ENCODE measurements at places on chromosomes 2 and 18.

GRCh38 chr18:28114472-28114871 lies 62.5 kb downstream of the CDH2 start:
- no peak for DNase-seq

DNA sequence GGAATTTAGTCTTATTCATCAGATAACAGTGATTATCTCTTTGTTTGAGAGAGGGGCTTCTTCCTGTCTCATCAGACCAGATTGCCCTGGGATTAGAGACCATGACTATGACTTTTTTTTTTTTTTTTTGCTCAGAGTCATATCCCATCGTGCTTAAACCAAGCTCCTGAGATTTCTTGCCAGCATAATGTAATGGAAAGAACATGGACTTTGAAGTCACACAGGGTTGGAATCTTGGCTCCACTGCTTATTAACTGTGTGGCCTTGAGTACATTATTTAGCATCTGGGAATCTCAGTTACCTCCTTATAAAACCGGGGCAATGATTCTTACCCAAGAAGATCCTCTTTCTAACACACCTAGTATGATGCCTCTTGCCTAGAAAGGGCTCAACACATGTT lies 268.3 kb downstream of the DYSF start:
- DNase-seq: no peak

- DNase-seq: no peak
Observed at GRCh38 chr2:55995211-55995610, 71.6 kb upstream of the EFEMP1 start.

- DNase-seq: no peak
Observed at GRCh38 chr18:46343931-46344372, 239.8 kb downstream of the HAUS1 start.

- no peak for DNase-seq
Observed at GRCh38 chr2:146874260-146874658, 970.6 kb upstream of the ACVR2A start.

- DNase-seq: no peak
Observed at GRCh38 chr2:119468154-119468955, 36.7 kb downstream of the TMEM37 start.

GRCh38 chr2:240603081-240603835 lies 16.7 kb downstream of the CAPN10 start:
- no peak for DNase-seq

DNA sequence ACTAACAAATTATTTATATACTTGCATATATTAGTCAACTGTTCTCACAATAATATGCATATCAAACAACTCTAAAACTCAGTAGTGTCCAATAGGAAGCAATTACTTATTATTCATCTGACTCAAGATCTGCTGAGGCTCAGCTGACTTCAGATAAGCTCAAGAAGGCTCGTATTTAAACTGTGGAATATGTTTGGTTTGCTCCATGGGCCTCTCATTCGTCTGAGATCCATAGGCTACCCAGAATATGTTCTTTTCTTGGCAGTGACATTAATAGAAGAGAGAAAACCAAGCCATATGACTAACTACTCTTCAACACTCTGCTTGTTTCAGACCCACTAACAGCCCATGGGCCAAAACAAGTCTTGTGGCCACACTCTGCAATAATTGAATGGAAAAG lies 107.7 kb upstream of the MAP2 start:
- DNase-seq: no peak

- no peak for DNase-seq
Observed at GRCh38 chr2:102285368-102285767, 26.0 kb upstream of the IL1RL1 start.

DNA sequence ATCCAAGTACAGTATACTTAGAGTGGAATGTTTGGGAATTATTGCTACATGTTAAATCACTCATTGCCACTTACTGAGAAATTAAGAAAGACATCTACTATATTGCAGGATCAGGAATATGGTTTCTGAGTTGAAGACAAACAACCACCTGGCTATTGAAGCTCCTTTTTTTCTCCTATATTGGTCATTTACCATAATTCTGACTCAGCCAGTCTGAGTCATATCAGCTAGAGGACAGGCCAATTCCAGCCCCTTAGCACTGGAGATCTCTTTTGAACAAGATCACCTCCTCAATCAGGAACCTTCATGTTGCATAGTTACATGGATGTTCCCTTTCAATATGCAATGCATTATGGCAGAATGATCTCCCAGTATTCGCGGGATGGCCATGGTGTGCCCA lies 42.7 kb upstream of the CDH19 start:
- DNase-seq: no peak

- no peak for DNase-seq
Observed at GRCh38 chr2:223723954-223724411, 113.4 kb downstream of the AP1S3 start.

- no peak for DNase-seq
Observed at GRCh38 chr2:144479138-144479537, 40.8 kb downstream of the ZEB2 start.

GRCh38 chr2:99169534-99169933 lies 11.3 kb downstream of the MITD1 start:
- no peak for DNase-seq

- no peak for DNase-seq
Observed at GRCh38 chr2:88831071-88831791, 139.8 kb downstream of the RPIA start.

GRCh38 chr2:36452260-36452659 lies 96.7 kb downstream of the CRIM1 start:
- DNase-seq: no peak

GRCh38 chr2:119377993-119378345 lies 11.2 kb downstream of the DBI start:
- DNase-seq: no peak

GRCh38 chr2:33598561-33599174 lies 431 bp downstream of the FAM98A start:
- no peak for DNase-seq

GRCh38 chr2:46258937-46259776 lies 38.0 kb upstream of the EPAS1 start:
- no peak for DNase-seq

DNA sequence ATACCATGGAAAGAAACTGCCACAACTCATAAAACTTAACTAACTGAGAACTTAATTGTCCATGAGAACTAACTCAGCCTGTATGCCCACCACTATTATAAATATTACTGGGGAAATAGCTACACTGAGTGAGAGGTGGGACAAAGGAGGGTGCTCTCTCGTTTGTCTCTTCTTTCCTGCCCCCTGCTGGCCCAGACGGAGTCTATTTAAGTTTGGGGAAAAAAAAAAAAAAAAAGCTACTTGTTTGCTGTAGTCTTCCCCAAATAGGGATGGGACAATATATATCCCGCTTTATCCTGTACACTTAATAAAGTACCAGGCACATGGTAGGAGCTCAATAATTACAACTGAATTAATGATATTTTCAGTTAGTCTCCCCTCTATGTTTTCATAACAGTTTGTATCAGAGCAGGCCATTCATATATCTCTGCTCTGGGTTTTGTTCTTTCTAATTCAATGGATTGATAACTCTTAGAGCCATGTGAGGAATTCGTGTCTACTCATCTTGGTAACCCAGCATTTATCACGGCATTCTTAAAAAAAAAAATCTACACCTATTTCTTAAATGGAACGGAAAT lies 647.6 kb upstream of the PKDCC start:
- DNase-seq: no peak

GRCh38 chr18:62625019-62625418 lies 90.3 kb upstream of the PHLPP1 start:
- no peak for DNase-seq

DNA sequence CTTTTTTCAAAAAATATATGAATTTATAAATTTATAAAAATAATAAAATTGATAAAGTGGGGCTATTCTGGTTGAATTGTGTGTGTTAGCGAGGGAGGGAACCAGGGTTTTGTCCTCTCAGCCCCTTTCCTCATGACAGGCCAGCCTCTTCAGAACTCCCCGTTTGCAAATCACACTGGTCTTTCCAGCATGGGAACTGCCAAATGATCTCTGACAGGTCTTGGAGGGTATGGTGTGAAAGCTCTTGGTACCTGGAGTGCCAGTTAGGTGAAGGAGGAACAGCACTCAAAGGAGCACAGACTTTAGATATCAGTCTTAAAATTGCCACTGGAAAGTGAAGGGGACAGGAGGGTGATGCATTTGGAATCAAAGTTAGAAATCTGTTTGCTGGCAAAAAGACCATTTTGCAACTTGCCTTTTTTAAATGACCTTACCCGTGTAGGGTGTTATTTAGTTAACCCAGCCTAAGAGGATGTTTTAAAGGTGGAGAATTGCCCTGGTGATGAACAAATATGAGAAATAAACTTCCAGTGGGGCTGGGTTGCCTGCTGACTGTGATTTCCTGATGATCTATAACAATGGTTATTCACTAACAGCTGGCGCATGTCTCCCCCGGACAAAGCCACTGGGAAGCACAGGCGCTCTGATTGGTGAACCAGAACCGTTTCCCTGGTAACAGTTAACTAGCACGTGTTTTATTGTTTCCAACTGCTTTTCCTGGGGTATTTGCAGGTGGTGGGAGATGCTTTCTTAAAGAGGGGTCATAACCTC lies 85.3 kb upstream of the EFEMP1 start:
- DNase-seq: peak; percentile 8

DNA sequence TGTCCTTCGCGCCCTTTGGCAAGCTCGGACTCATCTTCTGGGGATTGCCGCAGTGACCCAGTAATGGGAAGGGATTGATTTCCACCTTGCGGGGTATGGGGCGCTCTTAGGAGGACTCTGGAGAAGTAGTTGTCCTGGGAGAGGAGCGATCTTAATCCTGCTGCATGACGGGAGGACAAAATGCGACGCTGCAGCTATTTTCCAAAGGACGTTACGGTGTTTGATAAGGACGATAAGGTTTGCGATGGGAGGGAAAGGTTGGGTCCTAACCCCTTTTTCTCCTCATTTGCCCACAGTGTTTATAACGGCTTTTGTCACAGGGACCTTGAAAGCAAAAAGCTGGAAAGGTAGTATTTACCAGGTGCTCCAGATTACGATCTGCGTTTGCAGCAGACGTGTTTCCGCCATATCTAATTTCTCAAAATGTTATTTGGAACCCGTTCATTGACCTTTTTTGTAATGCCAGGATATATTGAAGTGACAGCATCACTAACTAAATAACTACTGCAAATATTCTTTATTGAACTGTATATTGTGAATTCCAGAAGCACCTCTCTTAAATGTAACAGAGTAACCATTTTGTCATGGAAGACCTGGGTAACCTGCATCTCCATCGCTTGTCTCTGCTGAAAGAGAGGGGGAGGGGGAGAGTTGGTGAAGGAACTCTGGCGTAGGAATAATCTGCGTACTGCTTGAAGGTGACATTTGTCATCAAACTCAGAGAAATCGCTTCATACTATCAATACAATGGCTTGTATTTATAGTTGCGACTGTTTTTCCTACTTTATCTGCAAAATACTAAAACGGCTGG lies 590 bp downstream of the MDH1 start:
- DNase-seq: no peak

- DNase-seq: peak; percentile 29
Observed at GRCh38 chr2:85893428-85894258, 4.9 kb upstream of the ST3GAL5 start.

DNA sequence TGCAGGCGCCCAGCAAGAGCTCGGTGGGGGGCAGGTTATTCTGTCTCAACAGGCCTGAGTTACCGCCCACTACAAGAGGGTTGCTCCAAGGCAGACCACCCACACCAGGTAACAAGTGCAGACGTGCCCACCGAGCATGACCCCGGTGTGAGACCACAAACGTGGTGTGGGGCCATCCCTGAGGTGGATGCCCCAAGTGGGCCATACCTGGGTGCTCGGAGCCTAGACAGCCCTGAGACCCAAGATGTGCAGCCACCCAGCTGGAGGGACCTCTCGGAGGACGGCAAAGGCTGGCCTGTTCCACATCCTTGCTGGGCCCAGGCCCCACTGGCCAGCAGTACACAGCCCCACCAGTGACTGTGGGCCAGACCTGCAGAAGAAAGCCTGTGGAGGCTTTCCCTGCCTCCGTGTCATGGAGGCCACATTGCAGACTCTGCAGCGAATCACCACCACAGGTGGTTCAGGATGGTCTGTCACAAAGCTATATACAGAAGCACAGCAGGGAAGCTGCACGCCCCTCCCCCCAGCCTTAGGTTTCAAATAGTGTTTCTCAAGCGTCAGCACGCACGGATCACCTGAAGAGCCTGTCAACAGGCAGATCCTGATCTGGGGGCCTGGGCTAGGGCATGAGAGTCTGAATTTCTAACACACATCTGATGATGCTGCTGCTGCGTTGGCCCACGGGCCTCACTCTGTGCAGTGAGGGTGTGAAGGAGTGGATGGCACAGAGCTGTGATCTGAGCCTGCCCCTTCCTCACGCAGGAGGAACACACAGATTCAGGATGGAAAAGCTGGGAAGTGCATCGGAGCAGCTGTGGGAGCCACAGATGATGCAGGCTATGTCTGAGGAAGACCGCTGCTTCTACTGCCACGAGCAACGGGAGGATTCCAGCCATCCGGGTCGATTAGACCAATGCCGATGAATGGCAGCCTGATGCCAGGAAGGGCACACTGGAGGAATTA lies 96.8 kb downstream of the UXS1 start:
- no peak for DNase-seq

GRCh38 chr2:216148983-216149382 lies 39.8 kb downstream of the XRCC5 start:
- DNase-seq: no peak

DNA sequence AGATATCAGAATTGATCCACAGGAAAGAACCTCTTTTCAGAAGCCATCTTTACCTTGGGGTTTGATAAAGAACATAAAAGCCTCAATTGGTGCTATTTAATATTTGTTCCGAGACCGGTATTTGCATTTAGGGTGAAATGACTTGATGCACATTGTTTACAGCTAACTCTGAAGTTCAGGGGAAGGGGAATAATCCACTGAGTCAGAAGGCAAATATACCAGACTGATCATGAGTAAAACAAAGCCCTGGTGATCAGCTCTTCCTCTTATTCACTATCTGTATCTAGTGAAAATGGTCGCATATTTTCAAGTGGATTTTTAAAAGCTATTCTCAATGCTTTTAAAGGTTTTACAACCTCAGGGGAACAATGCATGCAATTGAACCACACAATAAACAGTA lies 53.0 kb upstream of the ATP8B1 start:
- no peak for DNase-seq

DNA sequence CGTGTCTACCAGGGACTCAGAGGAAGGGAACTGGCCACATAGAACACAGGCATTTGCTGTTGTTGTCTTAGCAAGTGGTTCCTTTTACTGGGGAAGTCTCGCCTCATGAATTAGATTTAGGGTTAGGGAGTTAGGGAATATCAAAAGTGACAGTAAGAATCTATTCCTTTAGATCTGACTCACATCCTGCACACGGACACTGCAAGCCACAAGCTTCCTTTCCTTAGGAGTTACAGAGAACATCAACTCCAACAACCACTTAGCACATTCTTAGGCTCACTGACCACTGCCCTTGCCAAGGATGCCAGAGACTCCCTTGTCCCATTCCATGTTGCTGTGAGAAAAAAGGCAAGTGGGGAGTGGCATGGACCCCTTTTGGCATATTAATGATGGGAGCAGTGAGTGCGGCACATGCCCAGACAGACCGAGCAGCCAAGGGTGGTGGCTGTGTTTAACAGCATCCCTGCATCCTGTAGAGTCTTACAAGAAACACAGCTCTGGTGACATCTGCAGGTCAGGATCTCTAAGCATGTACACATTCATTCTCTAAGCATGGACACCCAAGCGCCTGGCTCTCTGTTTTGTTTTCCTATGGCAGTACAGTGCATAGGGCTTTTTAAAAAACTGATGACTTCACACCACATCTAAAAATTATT lies 745.6 kb upstream of the RAB6C start:
- DNase-seq: no peak
